ENCODE measurements at places on chromosomes 3 and 15.

GRCh38 chr3:174810254-174810653, 48.9 kb upstream of the NAALADL2 start:
- no peaks in the 10 kb centered on the region for H3K36me3 ChIP-seq
- H3K4me3 ChIP-seq, result no peak overlapping the region
- no peaks in the 10 kb centered on the region for H3K4me1 ChIP-seq
- no peak for DNase-seq
- no peak overlapping the region for H3K27ac ChIP-seq

GRCh38 chr15:101479342-101479845, 10.1 kb downstream of the PCSK6 start:
- H3K27ac ChIP-seq, result no peak overlapping the region
- H3K36me3 ChIP-seq, result no peaks in the 10 kb centered on the region
- DNase-seq, result no peak
- H3K4me1 ChIP-seq, result peaks cover 11% of the 10 kb centered on the region

GRCh38 chr3:61663356-61664104, 102.2 kb downstream of the PTPRG start:
- H3K4me1 ChIP-seq, result peaks cover 29% of the 10 kb centered on the region
- no peak overlapping the region for H3K4me3 ChIP-seq
- no peak for DNase-seq
- H3K36me3 ChIP-seq, result no peaks in the 10 kb centered on the region
- H3K27me3 ChIP-seq, result no peaks in the 10 kb centered on the region
- H3K27ac ChIP-seq, result peak overlapping the region; percentile 17

DNA sequence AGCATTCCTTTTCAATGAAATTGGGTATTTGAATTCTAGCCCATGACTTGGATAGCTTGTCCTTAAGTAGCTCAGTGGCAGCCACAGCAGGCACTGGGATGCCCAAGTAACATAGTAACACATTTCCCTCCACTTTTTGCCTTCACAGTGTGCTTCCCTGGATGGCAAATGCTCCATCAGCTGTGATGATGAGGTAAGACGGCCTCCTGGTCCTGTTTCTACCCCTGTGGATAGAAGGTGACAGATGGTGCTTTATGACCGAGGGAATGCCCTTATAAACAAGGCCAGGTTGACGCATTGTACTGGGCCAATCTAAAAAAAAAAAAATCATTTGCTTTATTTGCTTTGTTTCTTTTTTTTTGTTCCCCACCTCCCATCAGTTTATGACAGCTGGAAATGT, 41.8 kb upstream of the LRTM1 start:
- H3K4me3 ChIP-seq, result no peak overlapping the region
- H3K36me3 ChIP-seq, result no peaks in the 10 kb centered on the region
- no peak overlapping the region for H3K27ac ChIP-seq
- H3K4me1 ChIP-seq, result no peaks in the 10 kb centered on the region

DNA sequence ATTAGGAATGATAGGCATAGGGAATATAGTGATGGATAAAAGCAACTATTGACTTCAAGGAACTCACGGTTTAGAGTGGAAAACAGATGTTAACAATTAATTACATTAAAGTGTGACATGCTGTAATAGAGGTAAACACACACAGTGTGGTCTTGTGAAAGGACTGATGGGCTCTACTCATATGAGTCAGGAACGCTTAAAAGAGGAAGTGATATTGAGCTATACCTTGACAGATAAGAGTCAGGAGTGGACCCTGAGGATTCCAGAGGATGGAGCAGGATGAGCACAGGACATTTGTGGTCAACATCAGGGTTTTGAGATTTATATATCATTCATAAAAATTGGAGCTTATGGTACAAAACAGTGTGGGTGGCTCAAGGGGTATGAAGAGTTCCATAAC, 11.0 kb downstream of the EXOG start:
- H3K36me3 ChIP-seq, result peaks cover 3% of the 10 kb centered on the region
- H3K4me1 ChIP-seq, result no peaks in the 10 kb centered on the region
- H3K27ac ChIP-seq, result no peak overlapping the region

DNA sequence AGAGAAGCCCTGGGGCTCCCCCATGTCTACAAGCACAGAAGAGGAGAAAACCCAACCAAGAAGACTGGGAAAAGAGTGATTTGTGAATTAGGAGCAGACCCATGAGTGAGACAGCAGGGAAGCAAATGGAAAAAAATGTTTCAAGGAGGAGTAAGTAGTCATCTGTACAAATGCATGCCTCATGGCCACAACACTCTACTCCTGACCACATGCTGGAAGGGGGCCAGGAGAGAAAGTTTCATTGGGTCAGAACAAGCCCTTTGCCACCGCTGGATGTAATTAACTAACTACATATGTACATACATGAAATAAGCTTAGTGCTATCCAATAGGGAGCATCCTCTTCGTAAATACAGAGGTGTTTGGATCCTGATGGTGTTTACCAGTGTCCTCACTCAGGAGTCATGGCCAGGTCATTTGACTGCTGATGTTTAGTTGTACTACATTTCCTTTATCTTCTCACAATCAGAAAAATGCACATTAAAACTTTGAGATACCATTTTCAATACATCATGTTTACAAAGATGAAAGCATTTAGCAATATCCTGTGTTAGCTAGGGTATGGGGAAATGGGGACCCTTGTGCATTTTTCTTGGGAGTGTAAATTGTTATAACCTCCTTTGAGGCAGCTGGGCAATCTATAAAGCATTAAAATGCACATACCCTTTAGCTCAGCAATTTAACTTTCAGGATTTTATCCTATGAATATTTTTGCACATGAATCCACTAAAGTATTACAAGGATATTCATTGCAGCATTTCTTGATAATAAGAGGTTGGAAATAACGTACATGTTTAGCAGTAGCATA, 27.1 kb downstream of the CLRN1 start:
- no peak for DNase-seq
- H3K4me3 ChIP-seq, result no peak overlapping the region
- no peak overlapping the region for H3K27ac ChIP-seq
- H3K36me3 ChIP-seq, result no peaks in the 10 kb centered on the region
- peaks cover 8% of the 10 kb centered on the region for H3K27me3 ChIP-seq

- peaks cover 20% of the 10 kb centered on the region for H3K4me1 ChIP-seq
- H3K27me3 ChIP-seq, result no peaks in the 10 kb centered on the region
- no peak for DNase-seq
- no peaks in the 10 kb centered on the region for H3K36me3 ChIP-seq
- no peak overlapping the region for H3K4me3 ChIP-seq
These were observed 29.4 kb upstream of the MYZAP start for GRCh38 chr15:57562196-57562769.

DNA sequence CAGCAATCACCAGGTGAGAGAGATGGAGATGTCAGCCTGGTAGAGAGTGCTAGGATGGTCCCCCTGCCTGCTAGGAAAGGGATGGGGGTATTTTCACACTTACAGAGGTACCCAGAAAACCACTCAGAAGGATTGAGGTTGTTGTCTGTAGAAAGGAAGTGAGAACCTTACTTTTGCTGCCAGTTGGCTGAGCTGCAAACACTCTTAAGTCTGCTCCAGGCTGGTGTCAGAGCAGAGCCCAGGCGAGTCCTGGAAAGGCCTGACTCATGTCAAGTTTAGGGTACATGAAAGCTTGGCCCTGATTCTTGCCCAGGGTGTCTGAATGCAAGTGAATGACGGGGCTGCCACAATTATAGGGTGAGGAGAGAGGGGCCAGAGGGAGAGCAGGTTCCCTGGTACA, 214.5 kb upstream of the TRIM42 start:
- H3K4me3 ChIP-seq, result no peak overlapping the region
- H3K36me3 ChIP-seq, result no peaks in the 10 kb centered on the region
- H3K27ac ChIP-seq, result no peak overlapping the region

DNA sequence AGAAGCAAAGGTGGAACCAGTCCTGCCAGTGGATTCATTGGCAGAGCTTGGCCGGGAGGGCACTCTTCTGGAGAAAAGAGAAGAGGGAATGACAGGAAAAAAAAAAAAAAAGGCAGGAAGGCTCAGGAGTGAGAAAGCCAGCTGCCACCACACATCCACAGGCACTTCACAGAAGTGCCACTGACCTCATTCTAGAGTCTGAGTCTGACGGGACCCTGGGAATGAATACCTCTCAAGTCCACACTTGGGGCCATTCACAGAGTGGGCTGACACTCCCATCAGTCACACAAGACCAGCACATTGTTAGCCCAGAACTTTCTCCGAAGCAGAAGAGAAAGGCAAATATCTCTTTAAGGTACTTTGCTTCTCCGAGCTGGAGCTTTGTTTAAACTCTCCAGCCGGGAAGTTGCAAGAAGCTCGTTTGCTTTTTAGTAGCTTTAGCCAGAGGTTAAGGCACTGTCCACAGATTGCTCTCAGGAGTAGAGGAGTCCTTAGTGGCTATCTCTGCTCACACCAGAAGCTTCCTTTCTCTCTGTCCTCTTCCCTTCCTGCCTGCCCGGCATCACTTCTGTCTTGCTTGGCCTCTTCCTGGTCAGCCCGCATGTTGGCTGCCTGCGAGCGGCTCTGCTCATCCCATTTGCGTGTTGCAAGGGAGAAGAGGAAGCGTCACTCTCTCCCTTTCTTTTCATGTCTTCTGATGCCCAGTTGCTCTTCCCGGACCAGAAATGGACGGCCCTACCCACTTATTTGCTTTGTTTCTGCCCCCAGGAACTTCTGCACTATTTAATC, 53.8 kb downstream of the CMTM6 start:
- no peak for DNase-seq
- no peaks in the 10 kb centered on the region for H3K27me3 ChIP-seq
- H3K36me3 ChIP-seq, result peaks cover 22% of the 10 kb centered on the region
- H3K27ac ChIP-seq, result no peak overlapping the region

DNA sequence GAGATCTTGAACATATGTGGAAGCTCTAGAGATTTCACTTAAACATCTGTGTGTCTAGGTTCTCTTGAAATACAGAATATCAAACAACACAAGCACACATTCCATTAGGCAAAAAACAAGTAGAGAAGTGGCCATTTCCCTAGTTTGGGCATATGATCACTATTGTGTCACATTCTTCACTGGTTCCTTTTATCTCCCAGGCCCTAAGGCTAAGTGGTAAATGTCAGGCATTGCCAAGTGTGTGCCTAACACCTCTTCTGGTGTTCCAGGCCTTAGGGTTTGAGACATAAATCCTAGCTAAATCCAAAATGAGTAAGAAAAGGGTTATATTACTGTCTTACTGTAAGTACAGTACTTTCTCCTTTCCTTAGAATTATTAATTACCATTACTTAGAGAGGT, 880.1 kb downstream of the PDCD6IP start:
- no peaks in the 10 kb centered on the region for H3K36me3 ChIP-seq
- H3K27me3 ChIP-seq, result no peaks in the 10 kb centered on the region
- H3K27ac ChIP-seq, result no peak overlapping the region
- H3K4me1 ChIP-seq, result no peaks in the 10 kb centered on the region

DNA sequence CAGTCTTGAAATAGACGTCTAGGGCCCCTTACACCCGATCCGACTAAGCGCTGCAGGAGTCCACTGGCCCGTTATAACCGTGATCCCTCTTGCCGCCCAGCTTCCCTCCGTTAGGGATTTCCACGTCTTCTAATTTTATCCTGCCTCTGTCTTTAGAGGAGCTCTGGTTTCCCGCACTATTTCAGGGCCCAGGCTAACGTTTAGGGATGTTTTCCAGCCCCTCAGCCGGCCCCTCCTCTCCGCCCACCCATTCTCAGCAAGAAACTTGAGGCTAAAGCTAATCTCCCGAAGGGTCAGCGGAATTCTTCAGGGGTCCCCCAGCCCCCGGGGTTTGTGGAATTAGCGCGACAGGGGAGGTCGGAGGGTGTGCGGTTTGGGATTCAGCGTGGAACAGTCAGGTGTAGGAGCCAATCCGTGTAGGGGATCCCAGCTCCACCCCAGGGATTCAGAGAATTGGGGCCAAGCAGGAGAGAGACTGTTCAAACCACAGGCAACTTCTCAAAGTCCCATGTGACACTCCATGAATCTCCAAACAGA, 1.6 kb downstream of the PTX3 start:
- H3K4me1 ChIP-seq, result peaks cover 11% of the 10 kb centered on the region
- no peak overlapping the region for H3K27ac ChIP-seq
- peak overlapping the region; percentile 56 for H3K4me3 ChIP-seq
- peaks cover 8% of the 10 kb centered on the region for H3K27me3 ChIP-seq
- H3K36me3 ChIP-seq, result no peaks in the 10 kb centered on the region

DNA sequence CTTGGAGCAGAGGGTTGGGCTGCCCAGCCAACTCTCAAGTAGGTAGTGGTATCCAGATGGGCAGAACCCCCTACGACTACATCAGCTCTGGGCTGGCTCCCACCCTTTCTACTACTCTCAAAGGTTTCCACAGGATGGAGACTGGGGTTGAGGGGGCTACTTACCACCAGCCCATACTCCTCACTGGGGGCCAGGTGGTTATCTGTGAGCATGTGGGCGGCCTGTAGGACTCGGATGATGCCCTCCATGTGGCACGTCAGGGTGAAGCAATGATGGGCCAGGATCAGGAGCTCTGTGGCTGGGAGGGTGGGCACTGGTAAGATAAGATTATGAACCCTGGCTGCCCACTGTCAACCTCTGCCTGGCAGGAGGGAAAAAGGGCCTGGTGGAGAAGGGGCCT, 33.4 kb downstream of the EIF3J start:
- no peak for DNase-seq
- H3K27me3 ChIP-seq, result no peaks in the 10 kb centered on the region
- H3K27ac ChIP-seq, result no peak overlapping the region
- no peaks in the 10 kb centered on the region for H3K4me1 ChIP-seq
- H3K36me3 ChIP-seq, result peaks cover 23% of the 10 kb centered on the region
- no peak overlapping the region for H3K4me3 ChIP-seq

GRCh38 chr3:117756563-117756962, 1047.0 kb downstream of the TUSC7 start:
- H3K36me3 ChIP-seq, result no peaks in the 10 kb centered on the region
- H3K27me3 ChIP-seq, result no peaks in the 10 kb centered on the region
- H3K4me1 ChIP-seq, result no peaks in the 10 kb centered on the region
- H3K4me3 ChIP-seq, result no peak overlapping the region
- no peak for DNase-seq
- no peak overlapping the region for H3K27ac ChIP-seq

DNA sequence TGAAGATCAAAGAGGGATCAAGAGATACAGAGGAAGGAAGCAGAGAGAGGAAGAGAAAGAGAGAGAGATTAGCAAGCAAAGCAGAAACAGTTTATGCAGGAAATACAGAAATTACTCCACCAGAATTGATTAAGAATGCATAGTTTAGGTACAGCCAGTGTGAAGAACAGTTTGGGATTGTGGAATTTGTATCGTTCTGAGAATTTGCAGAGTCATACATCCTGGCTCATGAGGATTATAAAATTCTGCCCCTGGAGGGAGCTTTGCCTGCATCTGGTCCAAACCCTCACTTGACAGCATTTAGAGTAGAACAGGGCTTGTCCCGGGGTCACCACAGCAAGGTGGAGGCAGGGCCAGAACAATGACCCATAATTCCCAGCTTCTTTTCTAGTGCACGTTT, 44.1 kb downstream of the MASP1 start:
- H3K4me1 ChIP-seq, result no peaks in the 10 kb centered on the region
- H3K4me3 ChIP-seq, result no peak overlapping the region
- H3K36me3 ChIP-seq, result no peaks in the 10 kb centered on the region
- no peak overlapping the region for H3K27ac ChIP-seq
- DNase-seq, result no peak
